ENCODE measurements at places on chromosomes 5 and 9. TPM values are rescaled to one million over a fixed set of nuclear protein-coding genes. Genes with fewer than 3 reads are reported as not detected.

The CNTFR gene
- 2.3 TPM for total RNA-seq

The ARL15 gene
- total RNA-seq, result 24.0 TPM

The CTXN3 gene
- not detected for total RNA-seq

The PLPP7 gene
- 21.1 TPM for total RNA-seq

The DMGDH gene
- total RNA-seq, result 4.7 TPM

The SPATA31C1 gene
- total RNA-seq, result not detected

- no peak for ATAC-seq
- no peak overlapping the region for H3K4me3 ChIP-seq
- H3K4me1 ChIP-seq, result no peaks in the 10 kb centered on the region
- H3K36me3 ChIP-seq, result no peaks in the 10 kb centered on the region
- H3K27me3 ChIP-seq, result no peaks in the 10 kb centered on the region
- no peak overlapping the region for H3K27ac ChIP-seq
Observed at GRCh38 chr5:38187532-38187931, 70.8 kb upstream of the EGFLAM start.

DNA sequence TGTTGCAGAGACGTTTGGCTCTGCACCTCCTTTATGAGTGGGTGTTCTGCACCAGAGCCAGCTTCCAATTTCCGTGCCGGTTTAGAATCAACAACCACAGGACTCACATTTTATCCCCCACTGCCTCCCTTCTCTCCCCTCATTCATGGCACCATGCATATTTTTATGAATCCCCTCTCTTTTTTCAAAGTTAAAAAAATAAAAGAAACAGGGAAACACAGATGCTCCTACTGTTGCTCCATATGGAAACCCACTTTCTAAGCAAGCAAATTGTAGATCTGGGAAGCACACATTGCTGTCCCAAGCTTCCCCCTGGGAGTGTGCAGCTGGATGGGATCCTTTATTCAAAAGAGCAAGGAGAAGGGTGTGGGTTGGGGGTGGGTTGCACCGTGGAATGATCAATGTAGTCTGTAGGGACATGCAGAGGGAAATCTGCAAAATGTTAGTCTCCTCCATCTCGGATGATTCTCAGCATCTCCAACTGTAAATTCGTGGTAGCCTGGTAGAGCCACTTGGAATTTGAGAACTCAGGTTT, 410.0 kb upstream of the ADAMTSL1 start:
- ATAC-seq, result no peak
- H3K4me3 ChIP-seq, result no peak overlapping the region
- no peaks in the 10 kb centered on the region for H3K27me3 ChIP-seq
- H3K4me1 ChIP-seq, result peaks cover 47% of the 10 kb centered on the region
- no peaks in the 10 kb centered on the region for H3K36me3 ChIP-seq
- H3K27ac ChIP-seq, result peak overlapping the region; percentile 28

DNA sequence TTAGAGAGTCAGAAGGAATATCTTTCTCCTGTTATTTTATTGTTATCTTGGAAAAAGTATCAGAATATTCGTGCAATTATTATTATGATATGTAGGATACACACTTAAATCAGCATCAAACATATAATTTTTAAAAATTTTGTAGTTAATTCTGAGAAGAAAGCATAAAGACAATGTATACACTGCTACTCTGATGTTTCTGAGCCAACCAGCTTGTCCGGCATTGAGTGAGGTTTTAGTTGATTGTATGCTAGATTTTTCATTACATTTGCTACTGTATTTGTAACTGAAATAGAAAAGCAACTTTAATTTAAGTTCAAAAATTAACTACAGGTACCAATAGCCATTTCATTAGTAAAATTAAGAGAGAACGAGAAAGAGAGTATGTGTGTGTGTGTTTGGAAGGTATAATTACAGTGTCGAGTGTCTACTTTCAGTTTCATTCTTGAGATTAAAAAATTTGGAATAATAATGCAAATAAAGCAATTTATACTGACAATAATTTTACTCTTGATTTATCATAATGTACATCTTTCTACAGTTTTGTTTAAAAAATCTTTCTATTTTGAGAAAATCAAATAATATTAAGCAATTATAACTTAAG, 160.4 kb upstream of the CDH12 start:
- no peak overlapping the region for H3K27ac ChIP-seq
- no peaks in the 10 kb centered on the region for H3K4me1 ChIP-seq
- ATAC-seq, result no peak
- no peaks in the 10 kb centered on the region for H3K36me3 ChIP-seq
- no peaks in the 10 kb centered on the region for H3K27me3 ChIP-seq

DNA sequence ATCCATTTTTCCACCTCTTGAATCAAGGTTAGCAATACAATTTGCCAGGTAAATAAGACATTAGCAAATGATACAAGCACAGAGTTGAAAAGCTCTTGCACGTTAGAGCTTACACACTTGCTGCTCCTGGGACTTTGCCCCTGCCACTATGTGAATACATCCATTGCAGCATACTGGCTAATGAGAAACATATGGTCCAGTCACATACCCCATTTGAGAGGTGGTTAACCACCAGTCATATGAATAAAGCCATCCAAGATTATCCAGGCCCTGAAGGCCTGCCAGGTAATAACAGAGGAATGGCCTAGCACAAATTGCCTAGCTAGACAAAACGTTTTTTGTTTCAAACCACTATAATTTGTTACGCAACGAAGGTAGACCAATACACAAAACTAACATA, 45.8 kb upstream of the FTMT start:
- no peak for ATAC-seq
- H3K4me3 ChIP-seq, result no peak overlapping the region
- no peaks in the 10 kb centered on the region for H3K27me3 ChIP-seq

- no peak overlapping the region for H3K27ac ChIP-seq
- ATAC-seq, result no peak
- H3K4me3 ChIP-seq, result no peak overlapping the region
- H3K36me3 ChIP-seq, result no peaks in the 10 kb centered on the region
- H3K4me1 ChIP-seq, result no peaks in the 10 kb centered on the region
Observed at GRCh38 chr5:38317868-38318267, 59.5 kb downstream of the EGFLAM start.

DNA sequence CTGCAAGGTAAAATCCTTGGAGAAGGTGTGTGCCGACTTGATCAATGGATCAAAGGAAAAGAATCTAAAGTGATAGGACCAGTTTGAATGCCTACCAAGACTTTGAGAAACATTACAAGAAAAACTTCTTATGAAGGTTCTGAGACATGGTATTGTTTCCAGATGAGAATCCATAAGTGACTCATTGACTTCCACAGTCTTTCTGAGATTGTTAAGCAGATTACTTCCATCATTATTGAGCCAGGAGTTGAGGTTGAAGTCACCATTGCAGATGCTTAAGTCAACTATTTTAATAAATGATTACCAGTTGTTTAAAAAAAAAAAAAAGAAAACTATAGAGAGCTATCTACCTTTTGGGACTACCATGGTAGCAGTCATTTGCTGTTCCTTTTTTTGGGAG, 7.0 kb downstream of the LNPEP start:
- no peak overlapping the region for H3K27ac ChIP-seq
- no peak for ATAC-seq
- no peaks in the 10 kb centered on the region for H3K27me3 ChIP-seq

DNA sequence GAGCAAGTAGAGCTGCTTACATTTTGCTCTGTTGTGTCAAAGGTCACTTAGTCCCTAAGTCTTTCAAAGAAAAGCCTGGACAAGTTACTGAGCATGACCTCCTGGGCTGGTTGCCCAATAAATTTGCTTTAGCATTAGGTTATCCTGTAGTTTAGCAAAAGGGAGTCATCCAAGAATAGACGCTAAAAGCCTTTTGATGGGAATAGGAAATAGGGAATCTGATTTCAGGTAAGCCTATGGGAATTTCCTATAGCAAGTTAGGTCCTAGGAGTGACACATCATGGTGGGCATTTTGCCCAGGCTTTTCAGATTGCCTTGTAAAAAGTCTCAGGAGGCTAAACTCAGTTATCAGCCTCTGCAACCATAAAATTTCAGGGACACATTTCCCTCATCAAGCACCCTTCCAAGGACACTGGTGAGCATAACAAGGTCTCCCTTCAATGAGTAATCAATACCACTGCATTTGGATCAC, 67.6 kb upstream of the RANBP3L start:
- H3K4me1 ChIP-seq, result peaks cover 24% of the 10 kb centered on the region
- H3K27me3 ChIP-seq, result no peaks in the 10 kb centered on the region
- no peak for ATAC-seq
- no peak overlapping the region for H3K4me3 ChIP-seq

- H3K4me1 ChIP-seq, result no peaks in the 10 kb centered on the region
- no peaks in the 10 kb centered on the region for H3K27me3 ChIP-seq
Observed at GRCh38 chr5:88964831-88965230, 81.8 kb upstream of the MEF2C start.

DNA sequence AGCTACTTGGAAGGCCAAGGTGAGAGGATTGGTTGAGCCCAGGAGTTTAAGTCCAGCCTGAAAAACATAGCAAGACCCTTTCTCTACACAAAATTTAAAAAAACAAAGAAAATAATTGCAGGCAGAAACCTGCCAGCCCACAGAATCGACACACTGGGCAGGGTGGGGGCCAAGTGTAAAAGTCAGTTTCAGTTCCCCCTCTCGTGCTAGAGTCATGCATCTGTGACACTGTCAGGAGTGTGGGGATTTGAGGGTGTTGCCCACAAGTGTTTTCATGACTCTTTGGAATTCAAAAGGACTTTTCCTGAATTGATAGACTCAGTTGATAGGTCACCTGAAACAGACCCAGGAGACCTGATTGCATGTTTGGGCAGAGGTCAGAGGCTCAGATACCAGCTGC, 47.6 kb downstream of the PRRC2B start:
- peaks cover 4% of the 10 kb centered on the region for H3K4me1 ChIP-seq
- H3K36me3 ChIP-seq, result no peaks in the 10 kb centered on the region
- ATAC-seq, result no peak
- H3K27me3 ChIP-seq, result no peaks in the 10 kb centered on the region
- H3K4me3 ChIP-seq, result no peak overlapping the region
- no peak overlapping the region for H3K27ac ChIP-seq

DNA sequence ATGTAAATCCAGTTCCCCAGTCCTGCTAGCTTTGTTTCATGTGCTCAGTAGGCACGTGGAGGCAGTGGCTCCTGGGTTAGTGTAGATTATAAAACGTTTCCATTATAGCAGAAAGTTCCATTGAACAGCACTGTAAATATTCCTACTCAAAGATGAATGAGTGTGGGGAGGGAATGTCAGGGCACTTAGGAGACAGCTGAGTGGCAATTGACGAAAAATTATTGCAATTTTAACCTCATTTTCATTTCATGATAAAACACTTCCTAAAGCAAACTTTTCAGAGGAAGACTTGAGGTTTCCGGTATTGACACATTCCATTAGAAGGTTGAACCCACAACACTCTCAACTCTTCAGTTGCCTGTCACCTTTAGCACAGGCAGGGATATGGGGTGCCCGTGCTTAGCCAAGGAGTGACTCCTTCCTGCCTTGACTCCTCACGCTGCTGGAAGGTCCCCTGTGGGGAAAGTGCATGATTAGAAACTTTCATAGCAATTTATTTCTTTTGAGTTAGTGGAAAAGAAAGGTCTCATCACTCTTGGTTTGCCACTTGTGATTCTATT, 41.2 kb downstream of the SLC46A2 start:
- H3K36me3 ChIP-seq, result peaks cover 42% of the 10 kb centered on the region
- H3K27ac ChIP-seq, result no peak overlapping the region
- no peaks in the 10 kb centered on the region for H3K27me3 ChIP-seq
- no peaks in the 10 kb centered on the region for H3K4me1 ChIP-seq
- no peak for ATAC-seq

DNA sequence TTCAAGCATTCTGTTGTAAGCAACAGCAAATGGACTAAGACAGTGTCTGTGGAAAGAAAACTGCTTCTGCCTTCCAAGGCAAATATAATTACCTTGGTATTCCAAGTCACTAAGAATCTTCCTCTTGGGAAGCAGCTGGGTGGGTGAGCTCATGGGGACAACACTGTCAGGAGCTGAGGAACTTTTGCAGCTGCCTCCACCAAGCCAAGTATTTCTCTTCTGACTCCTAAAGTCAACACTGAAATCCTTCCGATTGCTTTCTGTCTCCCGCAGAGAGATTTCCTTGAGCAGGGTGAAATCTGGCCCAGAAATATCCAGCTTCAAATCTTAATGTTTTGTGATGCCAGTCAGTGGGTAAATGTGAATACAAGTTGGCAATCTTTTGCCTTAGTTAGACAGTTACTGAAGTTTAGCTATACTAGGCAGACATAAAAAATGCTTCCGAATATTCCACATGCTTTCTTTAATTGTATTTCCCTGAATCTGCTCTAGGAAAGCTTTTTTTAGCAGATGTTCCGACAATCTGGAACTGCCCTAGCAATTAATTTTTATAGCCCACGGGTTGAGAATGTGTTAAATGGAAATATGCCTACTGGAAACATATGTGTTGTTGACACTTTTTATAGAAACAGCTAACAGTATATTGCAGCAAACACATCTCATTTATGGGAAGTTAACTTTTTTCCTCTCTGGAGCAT, 369.9 kb upstream of the DAB2 start:
- ATAC-seq, result no peak
- H3K4me1 ChIP-seq, result no peaks in the 10 kb centered on the region
- H3K27ac ChIP-seq, result no peak overlapping the region

GRCh38 chr9:79807971-79808370, 236.2 kb downstream of the TLE4 start:
- H3K27me3 ChIP-seq, result no peaks in the 10 kb centered on the region
- no peak for ATAC-seq
- H3K27ac ChIP-seq, result no peak overlapping the region

GRCh38 chr9:112872019-112872418, 18.7 kb downstream of the SLC46A2 start:
- no peaks in the 10 kb centered on the region for H3K36me3 ChIP-seq
- H3K4me1 ChIP-seq, result no peaks in the 10 kb centered on the region
- no peak for ATAC-seq
- no peak overlapping the region for H3K27ac ChIP-seq
- H3K27me3 ChIP-seq, result no peaks in the 10 kb centered on the region

DNA sequence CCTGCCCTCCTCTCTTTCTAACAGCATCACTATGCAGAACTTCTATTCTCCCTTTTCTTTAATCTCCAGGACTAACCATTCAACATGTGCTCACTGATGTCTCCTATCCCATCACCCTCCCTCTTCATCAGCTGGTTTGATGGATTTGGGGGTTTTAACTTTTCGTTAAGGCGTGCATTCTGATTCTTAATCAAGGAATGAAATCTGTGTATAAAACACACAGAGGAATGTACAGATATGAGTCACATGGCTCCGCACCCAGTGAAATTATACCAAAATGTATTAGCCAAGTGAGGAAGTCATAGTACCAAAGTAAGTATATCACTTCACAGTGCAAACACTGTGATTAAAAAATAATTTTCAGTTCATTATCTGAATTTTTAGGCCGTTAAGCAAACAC, 35.2 kb downstream of the MARCHF11 start:
- ATAC-seq, result no peak
- H3K36me3 ChIP-seq, result no peaks in the 10 kb centered on the region
- no peak overlapping the region for H3K27ac ChIP-seq
- peaks cover 3% of the 10 kb centered on the region for H3K27me3 ChIP-seq
- no peaks in the 10 kb centered on the region for H3K4me1 ChIP-seq

GRCh38 chr5:74042959-74043358, 417.0 kb downstream of the ARHGEF28 start:
- no peaks in the 10 kb centered on the region for H3K27me3 ChIP-seq
- no peak for ATAC-seq
- H3K4me1 ChIP-seq, result no peaks in the 10 kb centered on the region

DNA sequence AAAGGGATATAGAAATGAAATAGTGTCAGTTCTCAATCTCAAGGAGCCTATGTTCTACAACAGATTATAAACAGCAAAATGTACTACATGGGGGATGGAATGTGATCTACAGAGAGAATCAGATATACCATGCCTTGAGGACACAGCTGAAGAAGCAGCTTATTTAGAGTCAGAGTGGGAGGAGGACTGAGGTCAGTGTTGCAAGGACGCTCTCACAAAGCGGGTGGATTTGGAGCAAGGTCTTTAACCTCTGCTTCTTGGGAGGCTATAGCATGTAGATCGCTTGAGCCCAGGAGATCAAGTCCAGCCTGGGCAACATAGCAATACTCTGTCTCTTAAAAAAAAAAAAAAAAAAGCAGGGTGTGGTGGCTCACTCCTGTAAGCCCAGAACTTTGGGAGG, 32.8 kb upstream of the PLIN2 start:
- H3K36me3 ChIP-seq, result no peaks in the 10 kb centered on the region
- H3K4me1 ChIP-seq, result no peaks in the 10 kb centered on the region
- H3K27ac ChIP-seq, result no peak overlapping the region
- ATAC-seq, result no peak
